ENCODE measurements at places on chromosomes 13 and 19.

DNA sequence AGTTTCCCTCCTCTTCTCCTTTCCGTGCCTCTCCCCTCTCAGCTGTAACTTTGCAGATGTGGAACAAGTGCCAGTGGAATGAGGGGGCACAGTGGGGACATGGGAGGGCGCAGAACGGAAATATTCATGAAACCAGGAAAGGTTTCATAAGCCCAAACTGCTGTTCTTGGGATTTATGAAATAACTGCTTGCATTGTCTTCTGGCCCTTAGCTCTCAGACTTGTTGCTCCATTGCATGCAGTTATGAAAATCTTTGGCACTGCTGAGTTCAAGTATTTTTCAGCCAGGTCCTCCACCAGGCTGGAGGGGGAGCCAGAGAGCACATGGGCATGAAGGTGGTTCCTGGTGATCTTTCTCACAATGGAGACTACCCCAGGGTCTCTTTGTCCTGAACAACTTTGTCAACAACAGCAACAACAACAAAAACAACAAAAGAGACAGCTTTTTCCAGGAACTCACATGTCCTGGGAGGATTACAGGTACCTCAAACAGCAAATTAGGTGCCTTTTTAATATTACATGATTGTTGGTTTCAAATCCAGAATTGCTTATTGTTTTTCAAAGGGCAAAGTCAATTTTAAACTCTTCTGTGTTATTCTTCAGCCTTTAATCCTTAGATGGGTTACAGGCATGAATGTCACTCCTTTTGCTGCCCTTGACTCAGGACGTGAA, 1.5 kb downstream of the RGCC start:
- DNase-seq, result no peak

DNA sequence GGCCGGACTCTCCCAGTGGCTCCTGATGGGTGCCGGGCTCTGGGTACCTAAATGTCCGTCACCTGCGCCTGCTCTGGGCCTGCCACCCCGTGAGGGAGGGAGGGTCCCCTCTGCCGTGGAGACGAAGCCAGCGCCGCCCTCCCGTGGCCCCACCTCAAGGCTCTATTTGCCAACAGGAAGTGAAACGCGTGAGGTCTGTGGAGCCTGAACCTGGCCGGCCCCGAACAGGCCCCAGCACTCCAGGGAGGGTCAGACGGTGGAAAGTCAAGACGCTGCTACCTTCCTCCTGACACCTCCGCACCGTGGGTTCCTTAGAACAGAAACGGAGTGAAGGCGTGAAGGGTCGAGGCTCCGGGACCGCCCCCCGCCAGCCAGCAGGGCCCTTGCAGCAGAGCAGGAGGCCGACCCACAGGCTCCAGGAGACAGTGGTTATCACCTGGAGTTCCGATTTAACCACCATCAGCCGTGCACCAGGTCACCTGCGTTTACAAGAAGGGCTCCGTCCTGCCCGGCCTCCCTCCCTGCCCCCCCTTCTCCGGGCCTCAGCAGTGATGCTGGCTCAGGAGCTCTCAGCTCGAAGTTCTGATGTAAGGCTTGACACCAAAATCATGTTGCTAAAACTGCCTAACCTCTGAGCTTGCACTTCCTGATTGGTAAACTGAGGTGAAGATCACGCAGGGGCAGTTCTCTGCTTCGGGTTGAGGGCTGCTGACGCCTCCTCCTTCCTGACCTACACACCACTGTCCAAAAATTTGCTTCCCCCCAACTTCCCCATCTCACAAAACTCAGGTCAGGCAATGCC, 50.9 kb upstream of the C13orf46 start:
- DNase-seq, result no peak

- DNase-seq, result no peak
Observed at GRCh38 chr19:45344621-45345505, 4.3 kb downstream of the KLC3 start.

DNA sequence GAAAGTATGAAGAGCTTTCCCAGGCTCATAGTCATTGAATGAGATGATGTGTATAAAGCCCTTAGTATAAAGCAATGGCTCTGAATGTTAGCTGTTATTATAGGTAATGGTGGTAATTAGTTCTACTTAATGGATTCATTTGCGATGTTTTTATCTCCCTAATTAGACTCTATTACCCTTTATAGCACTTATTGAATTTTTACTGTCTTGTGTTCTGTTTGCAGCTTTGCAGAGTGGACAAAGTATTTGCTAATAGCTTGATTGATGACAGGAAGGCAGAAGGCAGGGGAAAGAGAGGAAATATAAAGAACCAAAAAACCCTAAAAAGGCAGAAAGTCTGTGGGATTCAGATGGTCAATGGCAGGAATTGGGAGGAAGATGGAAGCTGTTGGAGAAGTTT, 524.4 kb upstream of the SPRY2 start:
- DNase-seq, result no peak

DNA sequence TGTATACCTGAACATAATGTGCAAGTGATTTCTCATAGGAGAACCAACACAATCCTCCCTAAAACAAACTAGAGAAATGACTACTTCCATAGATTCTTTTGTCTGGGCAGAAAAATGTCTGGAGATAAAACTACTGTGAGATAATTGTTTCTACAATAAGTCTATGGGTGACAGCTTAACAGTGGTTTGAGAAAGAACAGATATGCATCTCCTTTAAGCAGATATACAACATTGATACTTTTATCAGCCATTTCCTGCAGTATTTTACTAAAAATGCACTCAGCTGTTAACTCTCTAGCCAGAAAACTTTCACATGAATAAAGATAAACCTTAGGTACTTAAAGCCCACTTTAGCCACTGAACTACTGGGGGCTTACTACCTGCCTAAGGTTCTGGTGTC, 1132.4 kb downstream of the EFNB2 start:
- DNase-seq, result no peak

DNA sequence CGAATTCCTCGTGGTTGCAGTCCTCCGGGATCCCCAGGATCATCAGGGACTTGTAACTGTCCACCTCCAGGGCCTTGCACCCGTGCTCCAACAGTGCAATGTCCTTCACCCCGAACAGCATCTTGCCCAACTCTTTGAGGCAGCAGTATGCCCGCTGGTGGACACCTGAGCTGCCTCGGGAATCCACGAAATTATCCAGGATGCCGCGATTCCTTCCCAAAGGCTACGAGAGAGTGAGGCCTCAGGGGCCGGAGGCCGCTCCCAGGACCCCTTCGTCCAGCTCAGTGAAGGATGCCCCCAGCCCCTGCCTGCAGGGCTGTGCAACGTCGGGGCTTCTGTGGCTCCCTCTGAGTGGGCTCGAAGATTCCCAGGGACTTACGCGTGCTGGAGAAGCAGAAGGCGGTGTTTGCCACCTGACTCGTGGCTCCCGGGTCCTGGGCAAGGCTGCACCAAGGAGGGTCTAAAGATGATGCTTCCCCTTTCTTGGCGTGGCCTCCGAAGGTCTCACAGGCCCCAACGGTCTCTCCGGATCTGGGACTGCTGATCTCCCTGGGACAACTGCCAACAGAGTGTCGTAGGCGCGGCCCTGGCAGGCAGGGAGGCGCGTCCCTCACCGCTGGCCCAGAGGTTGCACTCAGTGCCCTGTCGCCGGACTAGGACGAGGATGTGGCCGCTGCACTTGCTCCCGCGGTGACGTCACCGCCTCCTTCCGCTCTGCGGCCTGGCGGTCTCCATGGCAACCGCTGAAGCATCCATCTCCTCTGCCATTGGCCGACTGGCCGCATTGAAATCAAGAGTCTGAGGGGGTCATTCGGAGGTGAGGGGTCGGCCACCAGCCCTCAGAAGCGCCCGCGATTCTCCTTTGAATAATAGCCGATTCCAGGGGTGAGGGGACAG, at the start of gene PNMA8C:
Gene PNMA8C, minus strand, starts transcription at position 698 of the 897 bp plus-strand sequence. Its CDS starts 577 bp downstream, at position 121.
- DNase-seq, result no peak

DNA sequence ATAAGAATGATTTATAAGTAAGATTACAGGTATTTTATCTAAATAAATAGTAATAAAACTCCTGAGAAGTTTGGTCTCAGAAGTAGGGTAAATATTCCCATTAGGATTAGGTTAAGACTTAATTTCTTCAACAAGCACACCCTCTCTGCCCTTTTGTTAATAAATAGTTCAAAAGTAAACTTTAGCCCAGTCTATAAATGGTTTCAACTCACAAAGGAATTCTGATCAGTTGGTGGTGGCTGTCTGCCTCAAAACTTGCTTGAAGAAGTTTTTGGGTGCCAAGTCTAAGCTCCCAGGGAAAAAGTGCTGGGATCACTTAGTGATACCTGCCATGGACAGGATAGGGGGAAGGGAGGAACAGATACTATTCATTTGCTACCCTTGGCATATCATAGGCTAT, 22.9 kb downstream of the MBNL2 start:
- no peak for DNase-seq

All from cortex of kidney (tissue), 1 donor.